ENCODE measurements at places on chromosomes 12 and 14.
A peak's percentile ranks its signal among the peaks of the same experiment; 100 is the strongest.

DNA sequence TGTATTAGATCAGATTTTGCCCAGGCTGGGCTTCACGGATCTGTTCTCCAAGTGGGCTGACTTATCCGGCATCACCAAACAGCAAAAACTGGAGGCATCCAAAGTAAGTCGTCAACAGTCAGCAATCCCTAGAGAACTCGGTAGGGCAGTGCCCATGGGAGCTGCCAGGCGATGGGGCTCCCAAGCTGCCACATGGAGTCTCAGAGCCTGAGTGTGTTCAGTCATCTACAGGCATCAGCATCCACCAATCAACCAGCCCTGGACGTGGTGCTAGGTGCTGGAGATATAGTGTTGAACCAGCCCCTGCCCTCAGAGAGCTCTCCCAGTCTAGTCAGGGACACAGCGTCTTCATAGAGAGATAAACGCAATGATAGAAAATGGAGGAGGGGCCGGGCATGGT lies 6.9 kb downstream of the SERPINA4 start:
- DNase-seq: no peak

DNA sequence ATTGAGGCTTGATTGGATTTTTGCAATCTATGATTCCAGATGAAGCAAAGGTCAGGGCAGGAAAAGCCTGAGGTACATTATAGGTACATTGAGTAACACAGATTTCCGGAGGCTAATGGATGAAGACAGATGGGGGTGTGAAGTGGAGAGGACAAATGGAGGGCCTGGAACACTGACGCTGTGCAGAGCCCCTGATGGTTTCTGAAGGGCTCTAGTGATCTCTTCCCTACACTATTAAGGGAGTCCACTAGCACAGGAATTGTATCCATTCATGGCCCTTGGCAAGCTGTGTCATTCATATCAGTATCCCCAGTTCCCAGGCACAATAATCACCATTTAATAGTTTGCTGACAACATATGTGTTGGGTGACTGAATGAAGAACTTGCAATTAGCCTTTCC lies 284.8 kb downstream of the ITPR2 start:
- no peak for DNase-seq

- DNase-seq: no peak
Observed at GRCh38 chr12:52145228-52146088, 46.4 kb downstream of the KRT80 start.

- no peak for DNase-seq
Observed at GRCh38 chr14:22843123-22843925, 6.9 kb downstream of the MMP14 start.

- no peak for DNase-seq
Observed at GRCh38 chr12:125113263-125113662, 48.0 kb downstream of the AACS start.

DNA sequence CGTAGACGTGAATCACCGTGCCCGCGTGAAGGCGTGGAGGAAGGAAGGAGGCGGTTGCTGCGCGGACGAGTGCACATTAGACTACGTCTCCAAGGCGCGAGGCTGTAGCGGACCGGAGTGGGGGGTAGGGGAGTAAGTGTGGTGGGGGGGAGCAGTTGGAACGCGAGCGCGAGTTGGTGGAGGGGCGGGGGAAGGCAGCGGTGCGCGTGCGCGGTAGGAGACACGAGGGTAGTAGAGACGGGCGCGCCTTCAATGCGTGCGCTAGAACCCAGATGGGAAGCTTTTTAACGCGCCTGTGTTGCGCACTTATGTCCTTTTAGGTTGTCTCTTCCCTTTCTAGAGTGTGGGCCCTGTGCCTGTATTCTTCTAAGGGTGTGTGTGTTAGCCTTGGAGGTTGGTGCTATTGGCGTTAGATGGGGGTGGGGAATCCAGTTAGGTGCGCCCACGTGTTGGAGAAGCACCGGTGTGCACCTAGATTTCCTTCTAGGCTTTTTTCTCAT lies 604 bp downstream of the EIF4B start:
- peak; percentile 93 for DNase-seq

Data from K562 (cell line).